ENCODE measurements at places on chromosomes 12 and 14.

- no peak for DNase-seq
These were observed 679 bp upstream of the SAV1 start for GRCh38 chr14:50668826-50669143.

- DNase-seq: no peak
These were observed 161.7 kb upstream of the RMST start for GRCh38 chr12:97300891-97301290.

GRCh38 chr12:97299847-97300246, 162.8 kb upstream of the RMST start:
- DNase-seq: no peak

DNA sequence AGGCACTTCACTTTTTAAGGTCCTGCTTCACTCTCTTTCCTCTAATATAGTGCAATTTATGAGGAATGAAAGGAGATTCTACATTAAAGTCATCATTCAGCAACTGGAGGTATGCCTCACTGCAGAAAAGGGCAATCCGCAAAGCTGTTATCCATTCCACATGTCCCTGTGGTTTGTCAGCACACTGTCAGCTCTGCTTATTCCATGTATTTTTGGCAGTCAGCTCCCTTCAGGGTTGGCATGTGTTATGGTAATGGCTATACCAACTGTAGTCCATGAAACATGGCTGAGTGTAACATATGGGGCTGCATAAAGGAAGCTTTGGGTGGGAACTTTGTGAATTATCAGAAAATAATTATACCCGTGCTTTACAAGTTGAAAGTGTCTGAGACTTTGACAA, 154.1 kb downstream of the GALC start:
- DNase-seq: no peak

DNA sequence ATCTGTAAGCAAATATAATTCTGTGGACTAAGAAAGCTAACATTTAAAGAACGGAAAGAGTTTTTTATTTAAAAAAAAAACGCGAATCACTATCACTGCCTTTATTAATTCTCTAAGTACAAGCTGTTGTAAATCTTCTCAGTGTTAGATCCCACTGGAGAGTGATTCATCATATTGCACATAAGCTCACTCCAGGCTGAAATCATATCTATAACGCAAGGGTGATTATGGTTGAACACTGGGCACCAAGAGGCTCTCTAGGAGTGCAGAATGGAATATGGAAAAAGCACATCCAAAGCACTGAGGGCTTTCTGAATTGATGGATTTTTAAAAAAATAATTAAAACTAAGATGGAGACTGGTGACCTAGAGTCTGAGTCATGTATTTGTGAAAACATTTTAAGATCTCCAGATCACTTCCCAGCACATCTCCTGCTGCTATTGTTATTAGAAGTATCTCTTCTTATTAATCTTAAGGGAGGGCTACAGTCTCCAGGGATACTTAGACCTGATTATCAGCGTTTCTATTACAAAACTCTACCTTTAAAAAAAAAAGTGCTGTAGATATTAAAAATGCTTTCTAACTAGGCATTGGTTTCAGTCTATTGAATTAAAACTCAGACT, 1106.8 kb downstream of the AACS start:
- no peak for DNase-seq

DNA sequence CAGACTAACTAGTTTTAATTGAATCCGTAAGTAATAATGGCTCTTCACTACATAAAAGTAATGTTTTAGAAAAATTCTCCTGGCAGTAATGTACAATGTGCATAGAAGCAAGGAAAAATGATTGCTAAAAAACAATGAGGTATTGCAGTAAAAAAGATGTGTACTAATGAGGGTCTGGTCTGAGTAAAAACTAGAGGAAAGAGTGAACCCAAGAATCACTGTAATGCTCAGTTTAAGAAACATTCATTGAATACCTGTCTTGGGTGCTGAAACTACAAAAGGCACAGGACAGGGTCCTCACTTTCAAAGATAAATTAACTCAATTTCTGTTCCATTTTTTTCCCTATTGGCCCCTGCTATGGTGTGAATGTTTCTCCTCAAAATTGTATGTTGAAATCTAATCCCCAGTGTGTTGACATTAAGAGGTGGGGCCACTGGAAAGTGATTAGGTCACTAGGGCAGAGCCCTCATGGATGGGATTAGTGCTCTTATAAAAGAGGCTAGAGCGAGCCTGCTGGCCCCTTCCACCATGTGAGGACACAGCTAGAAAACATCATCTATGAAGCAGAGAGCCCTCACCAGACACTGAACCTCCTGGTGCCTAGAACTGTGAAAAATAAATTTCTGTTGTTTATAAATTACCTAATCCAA, 51.6 kb downstream of the RPS6KA5 start:
- no peak for DNase-seq

- no peak for DNase-seq
These were observed at the start of gene CMKLR1 for GRCh38 chr12:108338915-108339657. TSS of gene CMKLR1 (minus strand) at chr12:108339311. CDS start at chr12:108293591, 45,720 bp downstream.

DNA sequence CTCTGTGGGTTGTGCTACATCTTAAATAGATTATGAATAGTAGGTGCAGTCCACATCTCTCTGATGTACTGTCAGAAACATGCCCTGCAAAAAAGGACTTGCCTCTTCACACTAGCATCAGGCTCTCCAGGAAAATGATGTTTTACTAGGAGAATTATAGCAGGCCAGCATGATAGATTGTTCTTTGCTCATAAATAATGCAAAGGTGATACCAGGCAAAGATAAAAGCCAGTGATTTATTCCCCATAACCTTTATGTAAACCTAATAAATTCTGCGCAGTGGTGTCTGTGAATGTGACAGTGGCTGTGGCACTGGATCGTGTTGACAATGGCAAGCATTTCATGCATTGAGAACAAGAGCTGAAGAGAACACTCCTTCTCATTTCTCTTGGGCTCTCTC, 646.5 kb upstream of the SEL1L start:
- DNase-seq: no peak

DNA sequence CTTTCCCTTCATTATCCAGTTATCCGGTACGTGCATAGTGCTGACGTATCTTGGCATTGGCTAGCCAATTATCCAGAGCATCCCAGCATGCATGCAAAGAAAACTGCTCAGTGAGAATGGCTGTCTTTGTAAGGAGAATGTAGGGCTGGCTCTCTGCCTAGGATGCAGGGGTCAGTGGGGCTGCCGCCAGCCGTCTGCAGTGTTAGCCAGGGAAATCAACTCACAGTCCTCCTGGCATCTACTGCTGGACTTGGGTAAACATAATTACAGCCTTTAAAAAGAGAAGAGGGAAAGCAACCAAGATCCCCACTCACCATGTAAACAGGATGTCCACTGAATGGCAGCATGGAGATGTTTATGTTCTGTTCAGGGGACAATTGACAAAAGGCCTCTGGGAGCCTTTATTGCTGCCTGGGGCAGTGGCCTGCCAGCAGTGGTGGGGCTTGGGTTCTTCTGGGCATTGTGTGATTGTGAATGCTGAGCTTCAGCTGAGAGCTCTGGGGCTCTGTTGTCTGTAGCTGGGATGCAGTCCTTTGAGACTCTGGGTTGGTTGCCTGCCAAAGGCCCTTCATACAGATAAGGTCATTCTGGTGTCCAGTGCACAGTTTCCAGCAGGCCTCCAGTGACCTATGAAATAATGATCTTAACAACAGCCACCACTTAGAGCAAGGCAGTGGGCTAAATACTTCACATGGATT, 121.8 kb downstream of the TBC1D30 start:
- DNase-seq: no peak

- peak; percentile 6 for DNase-seq
These were observed 12.1 kb downstream of the ZFHX2 start for GRCh38 chr14:23539248-23540140.
